NCI-H1092 treated with DMSO at 0.1 percent for 48 hours (cell line): ENCODE measurements at places on chromosomes 11 and 22.
A peak's percentile ranks its signal among the peaks of the same experiment; 100 is the strongest.

DNA sequence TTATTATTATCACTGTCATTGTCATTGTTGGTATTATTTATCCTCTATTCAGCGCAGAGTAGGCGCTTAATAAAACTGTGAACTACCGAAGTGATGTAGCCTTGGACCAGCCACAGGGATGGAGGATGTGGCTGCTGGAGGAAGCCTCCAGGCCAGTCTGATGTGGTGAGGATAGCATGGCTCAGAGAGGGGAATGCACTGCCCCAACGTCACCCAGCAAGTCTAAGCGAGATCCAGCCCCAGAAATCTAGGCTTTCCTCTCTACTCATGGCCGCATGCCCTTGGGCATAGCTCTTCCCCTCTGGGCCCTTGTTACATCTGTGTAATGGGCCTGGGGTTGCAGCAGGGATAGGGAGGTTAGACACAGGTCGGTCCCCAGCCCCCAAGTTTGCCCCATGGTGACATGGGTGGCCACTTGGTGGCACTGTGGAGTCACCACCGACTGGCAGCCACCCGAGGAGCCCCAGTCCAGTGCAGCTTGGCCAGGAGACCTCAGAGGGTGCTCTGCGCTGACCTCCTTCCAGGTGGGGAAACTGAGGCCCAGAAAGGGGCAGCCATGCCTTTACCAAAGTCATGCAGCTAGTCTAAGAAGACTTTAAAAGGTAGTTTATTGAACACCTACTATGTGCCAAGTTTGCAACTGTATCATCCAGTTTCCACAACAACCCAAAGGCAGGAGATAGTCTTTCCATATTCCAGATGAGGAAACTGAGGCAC, 395.7 kb downstream of the MN1 start:
- DNase-seq: peak; percentile 29

DNA sequence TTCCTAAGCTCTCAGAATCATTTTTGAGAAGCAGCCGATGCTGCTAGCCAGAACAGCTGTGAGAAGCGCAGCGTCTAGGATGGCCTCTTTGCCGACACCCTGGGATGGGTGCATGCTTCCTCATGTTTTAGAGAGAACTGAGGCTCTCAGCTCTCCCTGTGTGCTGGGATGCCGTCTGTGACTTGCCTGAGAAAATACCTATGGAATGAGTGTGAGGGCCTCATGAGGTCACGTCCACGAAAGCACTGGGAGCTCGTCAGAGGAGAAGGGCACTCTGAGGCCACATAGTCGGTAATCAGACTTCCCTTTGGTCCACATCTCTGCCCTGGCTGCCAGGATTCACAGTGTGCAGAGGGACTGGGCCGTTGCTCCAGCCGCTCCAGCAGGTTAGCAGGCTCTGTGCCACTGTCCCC, 54.7 kb downstream of the MICAL3 start:
- no peak for DNase-seq

GRCh38 chr11:36156817-36157519, 132.3 kb downstream of the COMMD9 start:
- no peak for DNase-seq

DNA sequence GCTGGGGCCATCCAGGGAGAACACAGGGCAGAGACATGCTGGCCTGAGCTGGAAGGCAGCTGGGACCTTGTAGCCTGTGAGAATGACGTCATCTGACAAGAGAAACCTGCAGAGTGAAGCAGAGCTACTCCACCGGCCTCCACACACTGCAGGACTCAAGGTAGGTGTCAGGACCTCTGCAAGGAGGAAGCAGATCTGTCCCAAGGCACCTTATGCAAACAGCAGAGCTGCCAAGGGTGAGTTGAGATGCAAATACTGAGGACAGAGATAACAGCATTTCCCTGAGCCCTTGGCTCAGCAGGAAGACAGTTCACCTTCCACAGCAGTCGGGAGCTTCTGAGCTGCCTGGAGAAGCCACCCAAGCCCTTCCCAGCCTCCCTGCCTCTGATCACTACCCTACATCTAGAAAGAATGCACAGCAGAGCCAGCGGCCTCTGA, 51.9 kb upstream of the IGSF9B start:
- no peak for DNase-seq

GRCh38 chr22:46614025-46614931, 5.9 kb upstream of the GRAMD4 start:
- DNase-seq: no peak

GRCh38 chr11:45726493-45727054, 61.2 kb upstream of the CHST1 start:
- no peak for DNase-seq

DNA sequence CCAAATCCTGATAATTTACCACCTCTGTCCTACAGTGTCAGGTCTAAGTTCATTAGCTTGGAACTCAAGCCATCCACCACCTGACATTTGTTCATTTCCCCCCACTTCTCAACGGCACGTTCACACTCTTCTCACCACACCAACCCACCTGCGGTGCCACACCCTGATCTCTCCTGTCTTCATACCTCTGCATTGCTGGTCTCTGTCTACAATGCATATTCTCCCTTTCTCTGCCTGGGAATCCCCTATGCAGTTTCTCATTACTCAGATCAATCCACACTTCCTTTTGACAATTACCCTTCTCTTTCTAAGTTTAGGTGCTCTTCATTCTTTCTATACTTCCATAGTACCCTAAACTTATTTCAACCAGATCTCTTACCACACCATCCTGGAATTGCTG, 20.4 kb upstream of the EMSY start:
- DNase-seq: no peak

DNA sequence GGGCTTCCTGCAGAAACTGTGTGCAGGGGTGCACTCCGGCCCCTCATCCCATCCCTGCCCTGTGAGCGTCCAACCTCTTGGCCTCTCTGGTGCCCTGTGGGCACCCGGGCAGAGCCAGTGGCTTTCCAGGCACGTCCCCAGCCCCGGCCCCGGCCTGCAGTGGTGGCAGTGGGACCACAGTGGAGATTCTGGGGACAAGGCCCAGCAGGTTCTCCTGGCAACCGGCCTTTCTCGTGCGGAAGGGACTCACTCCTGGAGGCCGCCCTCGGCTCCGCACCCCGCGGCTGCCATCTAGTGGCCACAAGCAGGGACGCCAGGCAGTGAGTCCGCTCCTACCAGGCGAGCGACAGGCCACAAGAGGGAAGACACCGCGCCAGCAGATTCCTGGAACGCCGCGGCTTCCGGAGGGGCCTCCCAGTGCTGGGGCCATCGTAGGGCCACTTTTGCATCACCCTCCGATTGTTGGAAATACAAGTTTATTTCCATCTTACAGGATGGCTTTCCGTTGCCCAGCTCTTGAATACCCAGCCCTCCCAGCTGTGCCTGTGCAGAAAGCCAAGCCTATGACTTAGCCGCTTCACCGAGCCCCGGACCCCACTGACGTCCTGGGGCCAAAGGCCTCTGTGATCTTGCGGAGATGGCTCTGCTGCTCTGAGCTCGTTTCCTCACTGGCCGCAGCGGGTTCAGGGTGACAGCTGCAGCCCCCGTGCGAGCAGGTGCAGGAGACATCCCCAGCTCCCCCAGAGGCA, 357.3 kb downstream of the CTTN start:
- DNase-seq: peak; percentile 77

DNA sequence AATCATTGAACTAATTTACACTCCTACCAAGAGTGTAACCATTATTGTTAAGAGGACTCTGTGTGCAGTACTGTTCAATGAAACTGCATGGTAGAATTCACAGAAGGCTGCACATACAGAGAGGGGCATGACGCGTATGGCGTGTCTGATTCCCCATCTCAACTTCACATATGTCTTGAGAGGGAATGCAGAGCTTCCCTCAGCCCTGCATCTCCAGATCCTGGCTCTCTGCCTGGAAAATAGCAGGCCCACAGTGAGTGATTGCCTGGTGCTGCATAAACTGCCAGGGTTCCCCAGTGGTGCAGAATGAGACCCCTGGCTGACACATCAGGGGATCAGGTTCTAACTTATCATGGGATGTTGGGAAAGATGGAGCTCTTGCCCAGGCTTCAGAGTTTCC, 260.2 kb upstream of the ISX start:
- no peak for DNase-seq

- DNase-seq: no peak
Measured at GRCh38 chr11:75105462-75105925, 8.8 kb upstream of the OR2AT4 start.

DNA sequence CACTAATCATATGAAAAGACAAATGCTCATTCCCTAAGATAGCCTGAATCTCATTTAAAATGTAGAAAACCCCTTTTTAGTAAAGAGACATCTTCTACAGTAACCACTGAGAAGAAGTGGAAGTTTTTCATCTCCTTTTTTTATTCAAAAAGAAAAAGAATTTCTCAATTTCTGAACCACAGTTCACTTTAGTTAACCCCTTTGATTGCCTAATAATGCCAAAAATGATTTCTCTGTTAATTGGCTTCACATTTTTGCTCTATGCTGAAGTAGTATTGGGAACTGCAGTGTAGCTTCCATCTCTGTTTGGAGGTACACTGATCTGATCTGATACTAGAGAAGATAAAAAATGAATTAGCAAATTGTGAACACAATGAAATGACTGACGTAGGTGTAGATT, 58.3 kb downstream of the CD44 start:
- no peak for DNase-seq

DNA sequence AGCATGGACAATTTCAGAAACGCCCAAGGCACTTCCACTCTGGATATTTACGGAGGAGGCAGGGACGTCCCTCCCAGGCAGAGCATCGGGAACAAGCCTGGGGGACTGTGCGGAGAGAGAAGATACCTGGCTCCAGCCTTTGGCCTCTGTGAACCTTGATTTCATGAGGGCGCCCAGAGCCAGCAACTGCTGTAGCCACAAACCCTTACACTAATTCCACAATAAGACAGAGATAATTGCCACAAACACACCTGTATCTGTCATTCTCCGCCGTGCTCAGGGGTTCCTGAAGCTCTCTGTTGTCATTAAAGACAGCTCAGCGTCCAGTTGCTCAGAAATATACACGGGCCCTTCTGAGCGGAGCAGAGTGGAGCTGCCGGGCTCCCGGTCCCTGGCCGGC, 1292.1 kb downstream of the TBC1D22A start:
- DNase-seq: no peak

DNA sequence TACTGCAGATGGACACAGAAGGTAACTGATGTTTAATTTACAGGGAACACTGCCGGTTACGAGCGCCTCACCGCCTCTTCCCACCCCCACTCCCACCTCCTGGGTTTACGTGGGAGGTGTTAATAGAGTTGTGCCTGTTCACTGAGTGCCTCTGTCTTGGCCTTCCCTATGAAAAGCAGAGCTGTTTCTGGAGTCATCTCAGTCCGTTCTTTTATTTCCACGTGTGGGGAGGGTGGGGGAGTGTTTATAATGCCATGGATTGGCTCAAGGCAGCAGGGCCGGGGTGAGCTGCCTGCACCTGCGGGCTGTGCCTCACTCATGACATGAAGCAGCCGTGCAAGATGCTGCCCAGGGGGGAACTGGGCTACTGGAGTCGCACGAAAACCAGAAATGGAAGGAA, 322.7 kb downstream of the CADM1 start:
- DNase-seq: no peak

- peak; percentile 77 for DNase-seq
Measured at GRCh38 chr11:117143390-117143789, 697 bp upstream of the PAFAH1B2 start.

DNA sequence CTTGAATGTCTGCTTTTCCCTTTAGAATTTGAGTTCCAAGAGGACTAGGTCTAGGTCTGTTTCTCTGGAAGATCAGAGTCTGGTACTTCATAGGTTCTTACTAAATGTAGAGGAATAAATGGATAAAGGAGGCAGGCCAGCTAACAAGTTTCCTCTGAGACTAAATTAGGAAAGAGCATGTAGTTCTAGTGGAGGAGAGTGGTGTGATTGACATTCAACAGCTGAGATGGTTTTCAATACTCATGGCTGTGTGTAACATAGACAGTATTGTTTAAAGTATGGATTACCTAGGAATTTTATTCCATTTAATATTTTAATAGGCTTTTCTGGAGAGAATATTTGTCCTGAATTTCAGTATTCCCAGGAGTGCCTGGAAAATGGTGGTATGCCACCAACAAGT, 364.7 kb downstream of the METTL15 start:
- no peak for DNase-seq

DNA sequence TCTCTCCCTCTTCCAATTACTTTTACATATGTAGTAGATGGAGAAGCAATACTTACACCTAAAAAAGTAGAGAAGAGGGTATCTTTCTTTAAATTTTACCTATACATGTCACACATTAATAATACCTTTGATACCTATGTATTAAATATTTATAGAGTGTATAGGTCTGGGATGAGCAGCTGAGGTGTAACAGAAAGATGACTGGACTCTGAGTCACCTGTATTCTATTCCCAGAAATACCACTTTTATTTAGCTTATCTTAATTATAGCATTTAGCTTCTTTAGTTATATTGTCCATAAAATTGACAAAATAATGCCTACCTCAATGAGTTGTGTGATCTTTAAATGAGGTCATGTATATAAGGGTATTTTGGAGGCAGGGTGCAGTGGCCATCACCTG, 30.6 kb upstream of the YAP1 start:
- DNase-seq: no peak

DNA sequence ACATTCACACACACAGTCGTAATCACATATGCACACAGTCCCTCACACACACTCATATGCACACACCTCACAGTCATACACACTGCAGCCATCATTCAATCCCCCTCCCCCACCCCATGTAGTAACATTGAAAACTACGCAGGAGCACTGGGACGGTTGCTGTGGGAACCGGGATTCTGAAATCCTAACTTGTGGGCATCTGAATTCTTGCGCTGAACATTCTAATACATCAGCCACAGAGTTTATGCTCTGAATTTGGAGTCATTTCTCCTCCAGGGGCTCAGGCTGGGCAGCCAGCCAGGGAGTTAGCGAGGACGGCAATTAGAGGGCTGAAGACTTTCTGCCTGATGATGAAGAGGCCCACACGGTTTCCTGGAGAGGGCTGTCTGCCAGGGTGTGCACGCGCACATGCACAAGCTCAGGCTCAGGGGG, 32.7 kb downstream of the CD6 start:
- DNase-seq: peak; percentile 58

- no peak for DNase-seq
Measured at GRCh38 chr11:12175694-12176241, 65.4 kb downstream of the MICAL2 start.

- DNase-seq: no peak
Measured at GRCh38 chr11:4495487-4495886, 13.0 kb downstream of the OR52K1 start.

DNA sequence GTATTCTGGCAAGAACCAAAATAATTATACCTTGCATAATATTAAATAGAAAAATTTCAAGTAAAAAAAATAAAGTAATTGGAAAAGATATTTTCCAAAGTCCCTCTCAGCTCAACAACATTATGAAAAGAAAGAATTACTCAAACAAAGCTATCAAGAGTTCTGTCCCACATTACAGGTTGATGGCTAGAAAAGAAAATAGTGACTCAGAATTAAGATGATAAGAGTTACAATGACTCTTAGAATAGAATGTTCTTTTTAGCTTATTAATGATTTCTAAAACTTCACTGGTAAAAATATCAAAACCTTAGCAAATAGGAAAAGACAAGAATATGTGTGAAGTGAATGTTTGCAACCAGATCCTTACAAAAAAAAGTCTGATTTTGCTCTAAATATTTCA, 312.5 kb upstream of the PDGFD start:
- no peak for DNase-seq
